ENCODE measurements at places on chromosomes 6 and 20. TPM values are rescaled to one million over a fixed set of nuclear protein-coding genes. Genes with fewer than 3 reads are reported as not detected.

The CD24 gene
- 314 TPM for polyA plus RNA-seq

The POU5F1 gene
- polyA plus RNA-seq: 2.6 TPM

DNA sequence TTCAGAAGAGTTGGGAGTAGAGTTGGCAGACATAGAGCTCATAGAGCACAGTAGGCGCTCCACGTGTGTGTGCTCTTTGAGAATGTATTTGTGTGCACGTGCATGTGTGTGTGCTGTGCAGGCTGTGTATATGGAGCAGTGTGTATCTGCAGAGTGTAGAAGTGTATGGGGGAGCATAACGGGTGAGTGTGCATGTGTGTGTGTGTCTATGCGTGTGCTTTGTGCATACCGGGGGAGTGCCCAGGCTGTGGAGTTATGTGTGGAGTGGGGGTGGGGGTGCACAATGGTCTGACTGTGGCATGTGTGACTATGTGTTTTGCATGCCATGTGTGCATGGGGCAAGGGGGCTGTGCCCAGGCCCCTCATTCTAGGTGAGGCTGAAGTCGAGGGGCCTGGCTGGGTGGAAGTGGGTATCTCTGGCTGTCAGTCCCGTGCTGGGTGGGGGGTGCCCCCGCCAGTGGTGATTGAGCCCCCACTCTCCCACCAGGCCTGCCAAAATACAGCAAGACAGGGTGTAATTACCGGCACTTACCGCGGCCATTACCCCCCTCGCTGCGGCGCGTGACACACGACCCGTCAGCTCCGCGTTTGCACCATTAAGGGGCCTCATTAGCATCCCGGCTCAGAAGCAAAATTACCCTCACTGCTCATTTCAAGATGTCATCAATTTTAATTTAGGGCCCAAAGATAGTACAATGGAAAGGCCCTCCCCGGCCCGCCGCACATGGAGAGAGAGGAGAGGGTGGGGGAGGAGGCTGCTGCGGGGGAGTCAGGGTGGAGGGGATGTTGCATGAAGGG, 39.1 kb downstream of the MDFI start:
- DNase-seq: no peak

GRCh38 chr20:24872291-24873024, 76.6 kb upstream of the CST7 start:
- DNase-seq: no peak

The HDGFL1 gene
- polyA plus RNA-seq: not detected
